ENCODE measurements at places on chromosomes 7 and 10.

DNA sequence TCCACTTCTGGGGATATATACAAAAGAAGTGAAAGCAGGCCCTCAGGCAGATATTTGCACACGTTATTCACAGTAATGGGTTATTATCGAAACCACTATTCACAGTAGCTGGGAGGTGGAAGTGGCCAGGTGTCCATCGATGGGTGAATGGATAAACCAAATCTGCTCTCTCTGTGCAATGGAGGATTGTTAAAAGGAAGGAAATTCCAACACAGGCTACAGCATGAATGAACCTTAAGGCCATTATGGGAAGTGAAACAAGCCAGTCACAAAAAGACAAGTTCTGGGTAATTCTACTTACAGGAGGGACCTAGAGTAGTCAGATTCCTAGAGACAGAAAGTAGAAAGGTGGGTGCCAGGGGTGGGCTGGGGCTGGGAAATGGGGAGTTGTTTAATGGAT, 48.5 kb upstream of the BHLHA15 start:
- DNase-seq: no peak

DNA sequence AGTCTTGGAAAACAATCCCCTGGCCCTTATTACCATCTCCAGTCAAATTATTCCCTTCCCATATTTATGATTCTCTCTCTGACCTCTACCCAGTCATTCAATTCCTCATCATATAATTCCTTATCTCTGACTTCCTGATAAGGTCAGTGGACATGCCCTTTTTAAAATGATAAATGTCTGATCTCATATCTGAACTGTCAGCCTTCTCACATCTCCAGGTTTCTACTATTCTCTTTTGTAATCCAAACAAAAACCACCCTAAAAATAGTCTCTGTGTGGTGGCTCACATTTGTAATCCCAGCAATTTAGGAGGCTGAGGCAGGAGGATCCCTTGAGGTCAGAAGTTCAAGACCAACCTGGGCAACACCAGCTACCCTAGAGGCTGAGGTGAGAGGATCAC, 11.9 kb downstream of the GSDME start:
- DNase-seq: no peak

DNA sequence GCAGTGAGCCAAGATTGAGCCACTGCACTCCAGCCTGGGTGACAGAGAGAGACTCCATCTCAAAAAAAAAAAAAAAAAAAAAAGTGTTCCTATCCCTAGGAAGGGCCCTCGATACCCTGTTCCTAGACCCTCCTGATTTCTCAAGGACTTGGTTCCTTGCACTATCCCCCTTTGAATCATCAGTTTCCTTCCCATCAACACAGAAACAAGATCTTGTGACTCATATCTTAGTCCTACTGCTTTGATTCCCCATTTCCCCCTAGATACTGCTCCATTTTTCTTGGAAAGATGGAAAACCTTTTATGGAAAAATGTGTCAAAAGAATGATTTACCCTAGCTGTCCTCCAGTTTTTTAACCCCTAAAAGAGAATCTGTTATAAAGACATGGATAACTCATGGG, 1.7 kb upstream of the ZNF862 start:
- DNase-seq: no peak

GRCh38 chr10:80277567-80278250, 11.7 kb downstream of the MAT1A start:
- DNase-seq: no peak

GRCh38 chr10:117710181-117710798, 167.7 kb downstream of the EMX2 start:
- no peak for DNase-seq

GRCh38 chr7:5597772-5598171, 174.1 kb upstream of the TNRC18 start:
- no peak for DNase-seq

- no peak for DNase-seq
Measured at GRCh38 chr10:89521368-89521767, 14.0 kb downstream of the SLC16A12 start.

- no peak for DNase-seq
Measured at GRCh38 chr7:3950249-3950648, 649.2 kb downstream of the SDK1 start.

- no peak for DNase-seq
Measured at GRCh38 chr7:116229366-116229765, 19.0 kb downstream of the TES start.

GRCh38 chr7:105926131-105926530, 36.9 kb upstream of the CDHR3 start:
- DNase-seq: no peak
